ENCODE measurements at places on chromosomes 4 and X.

DNA sequence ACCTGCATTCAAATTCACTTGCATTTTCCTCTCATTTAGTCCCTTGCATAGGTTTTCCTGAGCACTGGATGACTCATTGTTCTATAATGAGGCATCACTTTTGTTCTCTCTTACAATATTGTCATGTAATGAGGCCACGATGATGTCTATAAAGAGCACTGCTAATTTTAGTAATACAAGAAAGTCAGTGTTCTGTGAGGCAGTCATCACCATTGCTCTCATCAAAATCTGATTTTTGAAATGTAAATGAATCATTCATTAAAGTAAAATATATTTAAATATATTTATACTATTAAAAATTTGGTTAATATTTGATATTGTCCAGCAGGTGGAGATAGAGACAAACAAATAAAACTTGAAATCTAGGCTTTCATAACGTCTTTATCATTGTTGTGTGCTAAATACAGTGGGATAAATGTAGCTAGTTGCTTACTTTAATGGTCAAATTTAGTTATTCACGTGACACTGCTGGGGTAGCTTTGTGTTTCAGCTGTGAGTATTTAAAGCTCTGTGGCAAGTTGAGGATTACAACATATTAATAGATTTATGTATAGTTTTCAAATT lies 15.4 kb downstream of the HMGB2 start:
- DNase-seq, result no peak

GRCh38 chr4:82776925-82777542 lies 21.6 kb downstream of the SCD5 start:
- DNase-seq, result no peak

DNA sequence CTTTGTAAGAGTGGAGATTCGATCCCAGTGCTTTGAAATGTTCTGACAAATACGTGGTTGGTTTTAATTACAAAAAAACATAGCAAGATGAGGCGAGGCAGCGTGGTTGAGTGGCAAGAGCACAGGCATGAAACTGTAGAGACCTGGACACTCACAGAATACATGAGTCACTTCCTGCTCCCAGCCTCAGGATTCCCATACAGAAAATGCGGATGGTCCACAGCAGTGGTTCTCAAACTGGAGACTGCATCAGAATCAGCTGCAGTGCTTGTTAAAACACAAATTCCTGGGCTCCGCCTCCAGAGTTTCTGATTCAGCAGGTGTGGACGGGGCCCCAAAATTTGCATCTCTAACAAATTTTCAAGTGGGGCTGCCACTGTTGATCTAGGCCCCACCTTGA lies 10.1 kb downstream of the OTOP1 start:
- no peak for DNase-seq

GRCh38 chr4:124753941-124754581 lies 41.5 kb upstream of the ANKRD50 start:
- no peak for DNase-seq

DNA sequence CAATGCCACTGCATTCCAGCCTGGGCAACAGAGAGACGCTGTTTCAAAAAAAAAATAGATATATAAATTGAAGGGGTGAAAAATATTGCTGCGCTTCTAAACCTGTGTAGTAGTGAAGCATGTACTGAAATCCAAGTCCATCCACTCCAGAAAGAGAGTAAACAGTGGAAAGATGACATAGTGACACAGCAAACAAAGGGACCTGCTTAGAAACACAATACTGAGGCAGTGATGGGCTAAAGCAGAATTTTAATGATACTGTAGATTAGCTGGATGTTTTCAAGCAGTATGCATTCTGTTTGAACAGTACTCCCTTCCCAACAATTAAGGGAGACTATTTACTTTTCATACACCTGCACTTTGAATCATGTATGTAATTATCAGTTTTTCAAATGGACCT lies 42.5 kb downstream of the TFDP3 start:
- DNase-seq, result no peak

- DNase-seq, result no peak
Observed at GRCh38 chrX:19410259-19410658, 66.5 kb downstream of the PDHA1 start.

- no peak for DNase-seq
Observed at GRCh38 chrX:147884958-147885357, 26.8 kb upstream of the FMR1 start.

- DNase-seq, result no peak
Observed at GRCh38 chr4:113908829-113909228, 70.6 kb downstream of the ARSJ start.

DNA sequence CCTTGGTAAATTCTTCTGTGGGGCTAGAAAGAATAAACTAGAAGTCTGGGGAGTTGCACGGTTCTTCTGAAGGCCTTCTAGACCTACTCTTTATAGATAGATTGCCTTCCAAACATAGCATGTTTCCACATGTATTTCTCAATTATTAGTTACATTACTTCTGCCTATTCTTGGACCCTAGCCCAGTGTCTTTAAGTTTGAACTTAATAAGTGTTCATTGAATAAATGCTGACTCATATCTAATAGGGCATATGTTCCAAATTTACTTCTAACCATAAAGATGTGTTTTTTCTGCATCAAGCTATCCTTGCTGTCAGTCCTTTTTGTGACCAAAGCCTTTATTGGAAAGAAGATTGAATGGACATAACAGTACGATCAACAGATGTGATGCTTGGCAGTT lies 503.6 kb upstream of the ZFP42 start:
- no peak for DNase-seq

DNA sequence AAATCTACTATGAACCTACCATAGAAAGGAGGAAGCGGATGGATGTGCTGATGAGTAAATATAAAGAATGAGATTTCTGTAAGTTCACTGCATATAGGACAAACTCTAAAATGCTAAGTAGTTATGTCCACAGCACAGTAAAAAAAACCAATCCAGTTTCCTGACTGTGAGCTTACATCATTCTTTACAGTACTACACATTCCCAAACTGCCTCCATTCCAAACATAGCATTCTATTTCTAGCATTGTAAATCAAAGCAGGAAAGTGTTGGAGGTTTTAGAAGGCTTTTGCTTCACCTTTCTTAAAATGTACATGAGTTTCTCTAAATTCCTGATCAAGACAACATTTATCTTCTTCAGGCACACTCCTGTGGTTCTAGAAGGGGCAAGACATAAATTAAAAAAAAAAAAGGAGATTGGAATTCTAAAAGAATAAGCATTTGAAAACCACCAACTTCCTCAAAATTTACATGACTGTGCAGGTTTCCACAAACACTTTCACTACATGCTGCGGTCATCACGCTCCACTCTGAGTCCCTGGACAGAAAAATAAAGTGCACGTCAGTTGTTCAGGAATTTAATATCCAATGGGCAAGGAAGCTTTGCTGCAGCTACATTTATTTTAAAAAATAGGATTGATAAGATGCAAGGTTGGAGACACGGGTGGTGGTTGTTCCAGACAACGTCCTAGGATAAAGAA lies 297.6 kb upstream of the STS start:
- no peak for DNase-seq

DNA sequence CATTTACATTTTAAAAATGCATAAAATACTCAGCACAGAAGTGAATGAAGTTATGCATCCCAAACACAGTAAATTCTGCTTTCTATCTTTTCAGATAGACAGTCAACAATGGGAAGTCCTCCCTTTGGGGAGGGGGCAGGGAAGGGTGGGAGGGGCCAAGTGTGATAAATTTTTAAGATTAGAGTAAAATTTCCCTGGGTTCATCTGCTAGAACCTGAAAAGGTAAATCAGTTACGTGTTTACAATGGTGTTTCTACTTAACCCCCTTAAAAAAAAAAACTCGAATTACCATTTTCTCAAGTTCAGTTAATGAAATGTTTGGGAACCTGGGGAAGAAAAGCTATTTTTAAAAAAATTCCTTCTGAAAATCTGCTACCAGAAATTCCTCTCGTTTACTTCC lies 9.1 kb downstream of the PITX2 start:
- DNase-seq, result no peak

DNA sequence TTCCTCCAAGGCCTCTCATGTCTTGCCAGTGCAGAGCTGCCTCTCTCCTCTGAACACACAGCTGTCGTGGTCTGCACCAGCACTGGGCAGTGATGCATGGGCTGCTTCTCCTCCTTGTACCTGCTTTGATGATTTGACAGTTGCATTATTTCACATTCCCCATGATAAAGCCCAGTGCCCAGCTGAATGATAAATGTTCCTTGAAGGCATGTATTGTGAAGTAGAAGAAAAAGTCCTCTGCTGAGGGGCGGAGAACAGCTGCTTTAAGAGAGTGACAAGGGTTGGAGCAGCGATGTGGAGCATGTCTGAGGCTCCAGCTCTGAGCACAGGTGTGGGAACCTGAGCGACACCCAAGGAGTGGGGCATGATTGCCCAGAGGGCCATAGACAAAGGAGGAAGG lies 21.1 kb upstream of the TRIM2 start:
- no peak for DNase-seq

DNA sequence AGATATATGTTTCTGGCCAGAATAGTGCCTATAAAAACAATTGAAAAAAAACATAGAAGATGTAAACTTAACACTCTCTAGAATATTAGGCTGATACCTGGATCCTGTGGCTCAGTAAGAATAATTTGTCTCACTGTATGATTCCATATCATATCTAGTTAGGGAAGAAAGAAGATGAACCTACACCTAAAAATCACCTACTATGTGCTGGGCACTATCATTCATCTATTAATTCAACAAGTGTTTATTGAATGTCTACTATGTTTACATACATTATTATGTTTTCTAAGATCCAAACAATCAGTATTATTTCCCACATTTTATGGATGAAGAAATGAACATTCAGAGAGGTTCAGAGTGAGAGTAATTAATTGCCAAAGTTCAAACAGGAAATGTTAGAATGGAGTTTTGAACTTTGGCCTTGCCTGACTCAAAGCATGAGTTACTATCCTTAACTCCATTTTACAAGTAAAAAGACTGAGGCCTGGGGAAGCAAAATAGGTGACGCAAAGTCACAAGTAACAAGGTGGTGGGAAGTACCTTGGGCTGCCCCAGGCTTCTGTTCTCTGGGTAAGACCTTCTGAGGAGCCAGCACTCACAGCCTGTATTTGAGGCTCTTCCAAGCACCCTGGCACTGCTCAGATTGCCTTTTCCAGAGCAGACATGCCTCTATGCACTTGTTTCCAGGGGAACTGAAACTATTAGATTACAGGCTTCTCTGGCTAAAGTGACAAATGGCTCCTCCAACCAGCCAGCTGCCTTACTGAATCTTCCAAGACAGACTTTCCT lies 111.1 kb upstream of the ACSL4 start:
- no peak for DNase-seq

DNA sequence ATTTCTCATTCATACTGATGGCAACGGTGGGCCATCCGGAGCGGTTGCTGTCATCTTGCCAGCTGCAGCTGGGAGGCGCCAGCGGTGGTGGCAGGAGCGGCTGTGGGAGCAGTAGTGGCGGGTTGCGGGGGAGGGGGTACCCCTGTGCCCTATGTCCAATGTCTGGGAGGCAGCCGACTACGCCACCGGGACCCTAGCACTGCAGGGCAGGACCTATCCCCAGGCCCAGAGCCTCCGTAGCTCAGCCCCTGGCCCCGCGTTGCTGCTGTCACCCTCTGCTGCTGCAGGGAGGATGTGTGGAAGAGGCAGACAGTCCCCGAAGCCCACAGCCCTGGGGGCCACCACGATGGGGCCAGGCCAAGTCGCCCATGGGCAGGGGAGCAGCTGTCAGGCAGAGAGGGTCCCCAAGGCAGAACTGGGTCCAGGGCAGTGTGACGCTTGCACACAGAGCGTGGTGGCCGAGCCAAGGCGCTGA lies 10.0 kb upstream of the SPP1 start:
- no peak for DNase-seq

DNA sequence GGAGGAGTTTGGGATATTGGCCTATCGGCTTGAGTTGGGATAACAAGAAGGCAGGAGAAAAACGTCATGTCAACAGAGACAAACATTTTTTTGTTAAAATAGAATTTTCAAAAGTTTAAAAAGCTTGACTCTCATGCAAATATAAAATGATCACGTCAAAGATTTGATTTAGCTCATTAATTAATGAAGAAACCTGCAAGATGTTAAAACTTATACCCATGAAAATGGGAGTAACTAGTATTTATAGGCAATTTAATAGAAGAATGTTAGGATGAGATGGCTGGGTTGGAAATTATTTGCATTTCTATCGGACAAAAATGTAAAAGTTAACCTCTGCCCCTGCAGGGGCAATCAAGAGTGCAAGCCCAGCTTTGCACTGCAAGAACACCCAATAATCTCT lies 184.6 kb upstream of the BCOR start:
- no peak for DNase-seq

- DNase-seq, result no peak
Observed at GRCh38 chr4:10853196-10853595, 168.6 kb upstream of the CLNK start.

DNA sequence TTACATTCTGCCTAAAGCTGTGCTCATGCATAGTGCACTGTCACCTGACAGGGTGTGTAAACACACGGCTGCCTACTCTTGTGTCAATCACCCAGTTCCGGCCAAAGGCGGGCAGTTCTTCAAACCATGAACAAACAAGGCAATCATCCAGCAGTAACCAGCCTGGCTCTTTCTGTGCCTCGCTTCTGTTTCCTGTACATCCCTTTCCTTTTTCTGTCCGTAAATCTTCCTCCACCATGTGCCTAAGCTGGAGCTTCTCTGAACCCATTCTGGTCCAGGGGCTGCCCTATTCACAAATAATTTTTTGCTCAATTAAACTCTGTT lies 60.8 kb upstream of the CBR4 start:
- no peak for DNase-seq
